ENCODE measurements at places on chromosomes 2 and 18.

GRCh38 chr2:8151888-8152287 lies 530.0 kb upstream of the ID2 start:
- DNase-seq, result no peak

DNA sequence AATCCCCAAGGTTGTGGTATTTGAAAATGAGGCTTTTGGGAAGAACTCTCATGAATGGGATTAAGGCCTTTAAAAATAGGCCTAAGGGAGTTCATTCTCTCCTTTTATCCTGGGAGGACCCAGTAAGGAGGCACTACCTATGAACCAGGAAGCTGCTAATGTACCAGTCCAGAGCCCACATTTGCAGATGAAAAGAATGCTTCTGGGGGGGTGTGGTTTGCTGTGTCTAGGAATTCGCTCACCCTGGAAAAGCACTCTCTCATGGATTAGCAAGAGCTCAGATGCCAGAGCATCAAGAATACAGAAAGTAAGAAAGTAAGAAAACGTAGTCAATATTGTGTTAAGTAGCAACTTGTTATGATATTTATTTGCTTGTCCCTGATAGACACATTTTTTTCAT lies 785.7 kb upstream of the GYPC start:
- no peak for DNase-seq

DNA sequence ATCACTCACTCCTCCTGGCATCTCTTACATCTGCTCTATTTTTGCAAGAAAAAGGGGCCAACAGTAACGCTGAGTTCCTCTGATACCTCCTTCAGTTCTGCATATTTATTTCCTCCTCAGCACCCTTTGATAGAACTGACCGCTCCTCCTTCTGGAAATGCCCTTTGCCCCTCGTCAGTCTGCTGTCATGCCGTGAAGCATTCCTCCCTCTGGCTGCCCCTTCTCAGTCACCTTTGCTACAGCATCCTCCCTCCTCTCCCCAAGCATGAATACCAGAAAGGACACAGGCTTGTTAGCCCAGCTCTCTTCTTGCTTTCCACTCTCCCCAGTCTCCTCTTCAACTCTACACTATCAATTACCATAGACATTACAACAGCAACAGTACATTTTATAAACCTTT lies 135.4 kb downstream of the NBAS start:
- DNase-seq, result no peak

DNA sequence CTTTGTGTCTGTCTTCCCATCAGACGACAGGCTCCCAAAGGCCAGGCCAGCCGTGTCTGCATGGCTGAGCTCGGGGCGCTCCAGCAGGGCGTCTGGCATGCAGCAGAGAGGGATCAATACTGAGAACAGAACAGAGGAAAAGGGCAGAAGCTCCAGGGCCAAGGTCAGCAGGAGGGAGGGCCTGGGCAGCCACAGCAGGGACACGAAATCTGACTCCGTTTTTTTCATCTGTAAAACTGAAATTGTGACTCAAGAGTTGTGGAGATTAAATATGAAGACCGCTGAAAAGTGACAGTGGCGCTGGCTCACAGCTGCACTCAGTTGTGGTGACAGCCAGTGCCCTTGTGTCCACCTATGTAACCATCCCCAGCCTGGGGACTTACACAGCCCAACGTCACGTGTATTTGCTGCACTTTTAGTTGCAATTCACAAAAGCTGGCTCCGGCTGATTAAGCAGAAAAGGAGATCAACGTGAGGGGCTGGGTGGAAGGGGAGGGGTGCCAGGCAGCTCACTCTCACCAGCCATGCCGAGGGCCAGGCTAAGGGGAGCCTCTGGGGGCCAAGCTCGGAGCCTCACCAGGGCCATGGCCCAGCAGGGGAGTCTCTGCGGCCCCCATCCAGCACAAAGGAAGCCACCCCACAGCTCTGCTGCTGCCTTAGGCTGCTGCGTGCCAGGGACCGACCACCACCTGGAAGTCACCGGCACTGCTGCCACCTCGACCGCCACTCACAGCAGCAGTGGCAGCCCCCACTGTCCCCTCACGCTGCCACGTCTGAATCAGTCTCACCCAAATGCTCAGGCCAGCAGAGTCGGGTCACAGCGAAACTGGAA lies 74.7 kb downstream of the EIPR1 start:
- DNase-seq, result no peak

- DNase-seq, result no peak
These were observed 34.6 kb upstream of the RAB1A start for GRCh38 chr2:65164426-65164891.

DNA sequence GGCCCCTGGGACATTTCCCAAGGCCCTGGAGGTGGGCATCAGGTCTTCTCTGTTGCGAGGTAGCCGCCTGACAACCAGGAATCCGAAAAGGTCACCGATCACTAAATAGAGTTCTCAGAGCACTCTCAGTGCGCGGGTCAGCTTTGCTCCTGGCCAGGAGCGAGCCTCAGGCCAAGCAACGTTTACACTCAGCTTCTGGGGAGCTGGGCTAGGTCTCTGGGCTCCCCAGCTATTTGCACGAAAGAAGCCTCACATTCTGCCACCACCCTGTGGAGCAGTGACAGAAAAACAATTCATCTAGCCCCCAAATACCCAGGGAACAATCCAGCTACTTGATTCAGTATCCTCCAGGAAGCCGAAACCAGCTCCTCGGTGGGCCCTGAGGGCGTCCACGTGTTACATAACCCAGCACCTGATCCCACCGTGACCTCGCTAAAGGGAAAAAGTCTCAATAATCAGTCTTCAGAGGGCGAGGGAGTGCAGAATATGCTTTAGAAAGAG lies 3.3 kb downstream of the SH3BP4 start:
- DNase-seq, result no peak

GRCh38 chr2:13240061-13240460 lies 523.3 kb downstream of the TRIB2 start:
- DNase-seq, result no peak
